ENCODE measurements at places on chromosomes 5 and 9. TPM values are rescaled to one million over a fixed set of nuclear protein-coding genes. Genes with fewer than 3 reads are reported as not detected.

GRCh38 chr5:104267320-104268015, 704.9 kb upstream of the NUDT12 start:
- no peaks in the 10 kb centered on the region for H3K36me3 ChIP-seq
- H3K27ac ChIP-seq = no peak overlapping the region
- no peak for DNase-seq
- H3K4me3 ChIP-seq = no peak overlapping the region
- H3K27me3 ChIP-seq = no peaks in the 10 kb centered on the region
- H3K4me1 ChIP-seq = no peaks in the 10 kb centered on the region

DNA sequence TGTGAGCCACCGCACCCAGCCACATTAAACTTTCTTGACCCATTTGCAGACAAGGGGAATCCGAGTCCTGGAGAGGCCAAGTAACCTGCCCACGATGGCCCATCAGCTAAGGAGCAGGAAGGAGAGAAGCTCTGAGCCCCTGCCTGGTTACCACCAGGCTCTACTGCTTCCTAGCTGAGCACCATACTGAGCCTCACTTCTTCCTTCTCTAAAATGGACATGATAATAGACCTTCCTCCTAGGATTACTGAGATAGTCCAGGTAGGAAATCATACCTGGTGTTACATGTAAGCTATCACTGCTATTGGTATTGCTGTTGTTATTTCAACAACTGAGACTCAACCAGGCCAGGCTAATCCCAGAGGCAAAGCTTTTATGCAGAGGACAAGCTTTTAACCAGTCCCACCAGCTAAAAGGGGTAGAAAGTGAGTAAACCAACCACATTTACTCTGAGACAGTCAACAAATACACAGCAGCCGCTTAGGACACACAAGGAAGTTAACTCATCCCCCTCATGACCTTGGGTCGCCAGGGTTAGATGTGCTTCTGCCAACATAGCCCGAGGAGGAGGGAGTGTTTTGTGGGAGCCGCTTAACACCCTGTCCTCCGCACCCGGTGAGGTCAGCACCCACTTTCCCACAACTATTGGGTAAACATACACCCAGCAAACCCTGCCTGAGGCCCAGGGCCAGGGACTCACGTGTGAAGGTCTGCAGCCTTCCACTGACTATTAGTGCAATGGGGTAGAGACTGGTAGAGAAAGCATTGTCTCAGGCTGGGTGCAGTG, 20.6 kb upstream of the PTGES start:
- peak; percentile 68 for DNase-seq
- peaks cover 16% of the 10 kb centered on the region for H3K4me1 ChIP-seq
- H3K27ac ChIP-seq = no peak overlapping the region
- no peak overlapping the region for H3K4me3 ChIP-seq
- H3K36me3 ChIP-seq = no peaks in the 10 kb centered on the region
- H3K27me3 ChIP-seq = no peaks in the 10 kb centered on the region

- no peaks in the 10 kb centered on the region for H3K27me3 ChIP-seq
- H3K4me1 ChIP-seq = no peaks in the 10 kb centered on the region
- no peaks in the 10 kb centered on the region for H3K36me3 ChIP-seq
Measured at GRCh38 chr9:8555762-8556500, 756.4 kb upstream of the DMAC1 start.

- H3K27me3 ChIP-seq = no peaks in the 10 kb centered on the region
- no peak overlapping the region for H3K27ac ChIP-seq
- H3K4me3 ChIP-seq = no peak overlapping the region
- H3K4me1 ChIP-seq = peaks cover 8% of the 10 kb centered on the region
- no peaks in the 10 kb centered on the region for H3K36me3 ChIP-seq
Measured at GRCh38 chr5:61167382-61167781, 5.1 kb upstream of the SMIM15 start.

- H3K27ac ChIP-seq = no peak overlapping the region
- H3K36me3 ChIP-seq = no peaks in the 10 kb centered on the region
- no peak overlapping the region for H3K4me3 ChIP-seq
Measured at GRCh38 chr5:179536676-179537075, 13.7 kb upstream of the RUFY1 start.

DNA sequence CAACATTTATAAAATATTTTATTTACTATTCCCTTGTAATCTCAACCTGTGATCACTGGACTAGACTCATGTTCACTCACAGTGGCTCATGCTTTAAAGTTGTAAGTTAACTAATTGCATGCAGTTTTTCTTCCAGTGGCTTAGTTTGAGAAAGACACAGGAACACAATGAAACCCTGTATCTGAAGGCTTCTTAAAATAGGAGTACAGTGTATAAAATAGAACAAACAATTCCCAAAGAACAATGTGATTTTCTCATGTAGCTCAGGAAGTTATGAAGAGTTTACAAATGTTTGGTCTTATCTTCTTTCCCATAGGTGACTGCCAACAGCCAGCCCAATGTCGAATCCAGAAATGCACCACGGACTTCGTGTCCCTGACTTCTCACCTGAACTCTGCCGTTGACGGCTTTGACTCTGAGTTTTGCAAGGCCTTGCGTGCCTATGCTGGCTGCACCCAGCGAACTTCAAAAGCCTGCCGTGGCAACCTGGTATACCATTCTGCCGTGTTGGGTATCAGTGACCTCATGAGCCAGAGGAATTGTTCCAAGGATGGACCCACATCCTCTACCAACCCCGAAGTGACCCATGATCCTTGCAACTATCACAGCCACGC, 5.9 kb downstream of the RGMB start:
- H3K4me1 ChIP-seq = peaks cover 67% of the 10 kb centered on the region
- peak; percentile 44 for DNase-seq

DNA sequence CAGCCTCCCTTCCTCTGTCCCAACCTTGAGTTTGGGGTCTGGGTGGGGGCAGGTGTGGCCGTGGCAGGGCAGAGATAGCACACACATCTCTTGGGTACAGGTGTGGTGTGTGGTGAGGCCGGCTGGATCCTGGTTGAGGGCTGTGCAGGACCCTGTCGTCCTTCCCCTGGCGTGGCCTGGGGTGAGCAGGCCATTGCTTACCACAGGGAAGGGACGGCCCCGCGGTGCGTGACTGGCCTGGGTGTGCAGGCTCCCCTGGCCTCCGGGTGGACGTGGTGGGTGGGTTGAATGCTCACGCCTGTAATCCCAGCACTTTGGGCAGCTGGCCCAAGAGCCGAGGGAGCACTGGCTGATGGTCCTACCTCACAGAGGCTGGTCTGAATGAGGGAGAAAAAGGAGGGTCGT, 1.2 kb downstream of the ARRDC1 start:
- no peak overlapping the region for H3K27ac ChIP-seq
- peak; percentile 36 for DNase-seq

- no peak overlapping the region for H3K4me3 ChIP-seq
- DNase-seq = peak; percentile 37
- peaks cover 18% of the 10 kb centered on the region for H3K4me1 ChIP-seq
- no peak overlapping the region for H3K27ac ChIP-seq
- no peaks in the 10 kb centered on the region for H3K27me3 ChIP-seq
Measured at GRCh38 chr9:135887021-135887507, 20.3 kb downstream of the CAMSAP1 start.

DNA sequence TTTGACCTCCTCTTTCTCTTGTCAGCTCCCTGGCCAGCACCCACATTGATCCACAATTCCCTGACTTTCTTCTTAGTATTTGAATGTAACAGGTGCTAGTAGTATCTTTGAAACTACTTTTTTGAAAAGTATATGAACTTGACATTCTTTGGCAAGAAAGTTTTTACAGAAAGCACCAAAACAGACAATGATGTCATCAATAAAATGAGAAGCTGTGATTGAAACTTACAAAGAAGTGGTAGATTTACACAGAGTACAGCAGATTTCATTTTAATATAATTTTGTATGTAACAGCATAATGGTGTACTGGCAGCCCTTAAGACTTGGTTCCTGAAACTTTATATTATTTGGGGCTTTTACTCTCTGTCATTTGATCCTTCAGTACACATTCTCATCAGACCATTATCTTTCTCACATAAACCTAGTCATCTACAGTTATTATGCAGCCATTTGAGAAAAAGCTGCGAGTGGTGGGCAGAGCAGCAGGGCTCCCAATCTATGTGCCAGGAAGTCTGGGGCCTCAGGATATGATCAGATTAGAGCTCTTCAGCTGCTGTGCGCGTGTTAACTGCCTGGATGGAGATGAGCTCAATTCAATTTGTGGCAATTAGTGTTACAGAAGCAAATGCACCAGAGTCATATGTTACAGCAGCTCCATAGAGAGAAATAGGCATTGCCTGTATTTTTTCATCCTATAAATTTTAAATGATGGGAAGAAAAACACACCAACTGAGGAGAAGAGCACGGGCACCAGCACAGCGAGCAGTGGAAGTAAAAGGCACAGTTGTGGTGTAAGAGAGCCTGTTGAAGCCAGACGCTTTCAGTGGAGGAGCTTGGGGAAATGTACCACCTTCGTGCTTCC, 126.1 kb downstream of the STARD4 start:
- H3K27ac ChIP-seq = no peak overlapping the region
- no peaks in the 10 kb centered on the region for H3K27me3 ChIP-seq
- H3K36me3 ChIP-seq = no peaks in the 10 kb centered on the region
- DNase-seq = peak; percentile 19
- H3K4me3 ChIP-seq = no peak overlapping the region

DNA sequence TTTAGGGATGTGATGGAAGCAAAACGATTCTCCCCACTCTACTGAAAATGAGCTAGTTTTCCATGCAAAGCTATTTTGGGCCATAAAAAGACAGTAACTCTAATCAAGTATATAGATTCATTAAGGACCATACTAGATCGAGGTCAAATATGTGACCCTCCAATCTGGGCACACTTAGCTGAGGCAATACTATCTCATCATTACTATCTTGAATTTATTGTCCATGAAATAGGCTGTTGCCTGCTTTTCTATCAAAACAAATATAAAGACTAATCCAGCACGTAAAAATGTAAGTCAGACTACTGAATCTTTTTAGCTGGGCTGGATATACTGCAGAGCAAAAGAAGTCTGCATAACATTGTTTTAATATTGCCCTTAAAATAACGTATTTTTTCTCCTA, 943.1 kb downstream of the NR2F1-AS1 start:
- no peak overlapping the region for H3K27ac ChIP-seq
- H3K36me3 ChIP-seq = no peaks in the 10 kb centered on the region
- H3K4me1 ChIP-seq = peaks cover 12% of the 10 kb centered on the region
- no peak overlapping the region for H3K4me3 ChIP-seq

DNA sequence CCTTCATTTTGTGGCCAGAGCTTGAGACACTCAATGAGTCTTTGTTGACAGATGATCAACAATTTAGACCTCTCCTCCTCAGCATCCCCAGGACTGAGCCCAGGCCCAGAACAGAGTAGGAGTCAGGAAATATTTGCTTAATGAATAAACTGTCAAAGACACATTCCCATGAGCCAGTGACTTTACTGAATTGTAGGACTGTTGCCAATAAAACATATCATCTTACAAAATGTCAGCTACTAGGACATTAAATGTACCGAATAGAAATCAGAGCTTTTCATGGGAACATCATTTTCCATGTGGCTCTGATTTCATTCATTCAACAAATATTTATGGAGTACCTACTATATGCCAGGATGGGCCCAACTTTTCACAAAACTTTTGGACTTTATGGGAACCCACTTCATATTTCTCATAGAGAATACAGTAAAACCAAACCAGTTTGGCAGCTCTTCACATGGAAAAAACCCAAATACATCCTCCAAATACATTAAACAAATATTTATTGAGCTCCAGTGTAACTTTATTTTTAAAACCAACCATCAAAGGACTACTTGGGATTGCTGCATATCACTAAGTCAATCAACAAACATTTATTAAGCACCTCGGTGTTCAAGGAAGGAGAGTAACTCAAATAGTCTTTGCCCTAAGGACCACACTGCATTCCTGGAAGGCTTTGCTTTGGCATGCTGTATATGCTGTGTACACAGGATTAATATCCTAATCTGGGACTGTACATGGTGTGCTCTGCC, 11.4 kb downstream of the VDAC1 start:
- no peaks in the 10 kb centered on the region for H3K27me3 ChIP-seq
- H3K27ac ChIP-seq = peak overlapping the region; percentile 36
- no peak overlapping the region for H3K4me3 ChIP-seq
- peaks cover 34% of the 10 kb centered on the region for H3K36me3 ChIP-seq

DNA sequence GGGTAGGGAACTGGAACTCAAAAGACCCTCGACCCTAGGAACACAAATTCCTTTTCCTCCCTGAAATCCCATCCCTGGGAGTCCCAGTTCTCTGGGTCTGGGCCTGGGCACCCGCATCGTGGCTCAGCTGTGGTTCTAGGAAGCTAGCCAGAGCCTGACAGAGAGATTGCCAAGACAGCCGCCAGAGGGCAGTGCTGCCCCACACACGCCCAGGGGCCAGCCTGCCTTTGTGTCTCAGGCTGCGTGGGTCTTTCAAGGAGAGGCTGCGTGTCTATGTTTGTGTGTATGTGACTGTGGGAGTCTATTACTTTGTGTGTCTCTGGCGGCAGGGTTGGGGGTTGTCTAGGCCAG, 32.0 kb upstream of the TTLL11 start:
- no peak overlapping the region for H3K27ac ChIP-seq
- no peaks in the 10 kb centered on the region for H3K27me3 ChIP-seq
- no peaks in the 10 kb centered on the region for H3K36me3 ChIP-seq
- peak; percentile 90 for DNase-seq
- H3K4me1 ChIP-seq = peaks cover 12% of the 10 kb centered on the region

DNA sequence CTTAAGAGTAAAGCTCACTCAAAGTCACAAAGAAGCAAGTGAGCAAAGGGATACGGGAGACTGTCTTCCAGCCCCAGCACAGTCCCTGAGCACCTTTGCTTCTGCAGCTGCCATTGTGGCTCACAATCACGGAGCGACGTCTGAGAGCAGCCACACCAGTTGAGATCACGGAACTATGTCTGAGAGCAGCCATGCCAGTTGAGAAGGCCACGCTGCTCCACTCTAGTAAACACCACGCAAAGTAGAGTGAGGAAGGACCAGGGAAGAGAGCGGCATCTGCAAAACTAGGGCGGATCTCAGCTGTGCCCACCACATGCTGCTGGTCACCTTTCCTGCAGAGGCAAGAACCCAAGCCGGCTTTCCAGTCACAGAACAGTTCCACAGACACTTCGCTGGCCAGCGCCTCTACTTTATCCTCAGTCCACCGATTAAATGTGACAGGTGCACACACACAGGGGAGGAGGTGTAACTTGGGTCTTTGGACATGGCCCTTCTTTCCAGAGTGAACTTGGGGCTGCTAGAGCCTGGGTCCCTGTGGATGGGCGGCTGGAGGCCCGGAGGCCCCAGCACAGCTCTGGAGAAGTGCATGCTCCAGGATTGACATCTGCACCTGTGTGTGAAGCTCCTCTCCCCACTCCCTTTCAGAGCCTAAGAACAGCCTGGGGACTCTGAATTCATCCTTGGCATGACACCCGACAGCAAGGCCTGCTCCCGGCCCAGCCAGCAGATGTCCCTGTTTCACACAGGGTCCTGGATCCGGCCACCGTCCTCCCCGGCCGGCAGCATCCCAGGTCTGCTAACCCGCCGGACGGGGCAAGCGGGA, 324.9 kb upstream of the IRX4 start:
- H3K27me3 ChIP-seq = no peaks in the 10 kb centered on the region
- no peak for DNase-seq
- no peak overlapping the region for H3K27ac ChIP-seq
- H3K4me1 ChIP-seq = no peaks in the 10 kb centered on the region
- no peaks in the 10 kb centered on the region for H3K36me3 ChIP-seq

TRIM36 gene
- not detected for polyA plus RNA-seq

NKD2 gene
- not detected for polyA plus RNA-seq

CTXN3 gene
- not detected for polyA plus RNA-seq

SPATA6L gene
- 0.69 TPM for polyA plus RNA-seq

ZBED3 gene
- 0.75 TPM for polyA plus RNA-seq

FOXD4 gene
- 0.09 TPM for polyA plus RNA-seq
